ENCODE measurements at places on chromosomes 5 and 9. TPM values are rescaled to one million over a fixed set of nuclear protein-coding genes. Genes with fewer than 3 reads are reported as not detected.

- no peak for DNase-seq
Measured at GRCh38 chr9:137756045-137756744, 121.4 kb upstream of the CACNA1B start.

Gene HK3
- 4.4 TPM for total RNA-seq

- DNase-seq: no peak
Measured at GRCh38 chr5:12885018-12885417, 980.8 kb upstream of the CTNND2 start.

Gene MAT2B
- total RNA-seq: 47.6 TPM
